ENCODE measurements at places on chromosomes 1 and 21. TPM values are rescaled to one million over a fixed set of nuclear protein-coding genes. Genes with fewer than 3 reads are reported as not detected.

CGN gene
- 0.13 TPM for total RNA-seq

TACSTD2 gene
- 5.5 TPM for total RNA-seq

ATP1A2 gene
- total RNA-seq = 348 TPM

PLA2G5 gene
- 20.1 TPM for total RNA-seq

FAM72D gene
- total RNA-seq = 0.40 TPM

EXTL1 gene
- not detected for total RNA-seq

OR10J1 gene
- not detected for total RNA-seq

CHIT1 gene
- not detected for total RNA-seq

TARS2 gene
- total RNA-seq = 7.1 TPM

HES4 gene
- 77.6 TPM for total RNA-seq

LYPLA2 gene
- 28.6 TPM for total RNA-seq

UBASH3A gene
- total RNA-seq = not detected

MAP3K7CL gene
- total RNA-seq = 2.5 TPM

MYOG gene
- not detected for total RNA-seq

PYHIN1 gene
- total RNA-seq = 0.84 TPM

TPTE gene
- total RNA-seq = not detected

TIE1 gene
- 49.3 TPM for total RNA-seq

MAP10 gene
- total RNA-seq = 2.4 TPM

TMEM61 gene
- 2.5 TPM for total RNA-seq

GRHL3 gene
- total RNA-seq = not detected

B3GALT5 gene
- 1.1 TPM for total RNA-seq

HLX gene
- total RNA-seq = 7.1 TPM

ABCA4 gene
- total RNA-seq = 0.19 TPM

ADGRL2 gene
- 98.1 TPM for total RNA-seq

LTN1 gene
- 24.1 TPM for total RNA-seq

TIAM1 gene
- 2.6 TPM for total RNA-seq

NPR1 gene
- 57.0 TPM for total RNA-seq

SPAG17 gene
- 0.19 TPM for total RNA-seq

RAP1GAP gene
- not detected for total RNA-seq

KCNE1 gene
- total RNA-seq = 0.64 TPM

APCS gene
- not detected for total RNA-seq

ZNF697 gene
- total RNA-seq = 4.4 TPM

MATN1 gene
- not detected for total RNA-seq

E2F2 gene
- not detected for total RNA-seq

AMY2B gene
- total RNA-seq = 36.7 TPM

MYOC gene
- 113 TPM for total RNA-seq

SPRR2G gene
- total RNA-seq = not detected

TEX35 gene
- not detected for total RNA-seq

IFI44 gene
- 10.3 TPM for total RNA-seq

PDE4DIP gene
- 255 TPM for total RNA-seq

KRTAP21-2 gene
- not detected for total RNA-seq

SLFNL1 gene
- total RNA-seq = 0.47 TPM

MLLT11 gene
- 1.3 TPM for total RNA-seq

RPE65 gene
- total RNA-seq = not detected

BTBD19 gene
- total RNA-seq = 3.4 TPM

MPZ gene
- total RNA-seq = 7.7 TPM

EXO1 gene
- total RNA-seq = not detected

TRIM33 gene
- total RNA-seq = 29.9 TPM

HSD11B1 gene
- 17.8 TPM for total RNA-seq

FCRLB gene
- total RNA-seq = not detected

PHACTR4 gene
- 20.3 TPM for total RNA-seq

TTLL10 gene
- not detected for total RNA-seq

VANGL2 gene
- 0.62 TPM for total RNA-seq

SYNJ1 gene
- total RNA-seq = 9.7 TPM

GPR89A gene
- total RNA-seq = 33.4 TPM

AADACL3 gene
- total RNA-seq = not detected

DDI2 gene
- total RNA-seq = 18.3 TPM

AGMAT gene
- not detected for total RNA-seq

AIRE gene
- not detected for total RNA-seq

All from gastroesophageal sphincter (tissue), 4 donors.